ENCODE measurements at places on chromosomes 13 and 19. TPM values are rescaled to one million over a fixed set of nuclear protein-coding genes. Genes with fewer than 3 reads are reported as not detected.

Gene KLK13
- not detected for total RNA-seq

Gene CDX2
- not detected for total RNA-seq

Gene SLC7A1
- 7.3 TPM for total RNA-seq

Gene RETN
- not detected for total RNA-seq

Gene ZNF285
- 1.1 TPM for total RNA-seq

Gene OR10H4
- not detected for total RNA-seq

Gene ZNF284
- 2.4 TPM for total RNA-seq

Gene SLC44A2
- 54.1 TPM for total RNA-seq

Gene ETV2
- not detected for total RNA-seq

Gene RYR1
- 2.6 TPM for total RNA-seq

Gene SIAH3
- not detected for total RNA-seq

Gene SHISA7
- not detected for total RNA-seq

Gene PGLYRP1
- total RNA-seq, result not detected

Gene ZNF558
- total RNA-seq, result 27.3 TPM

Gene CILP2
- not detected for total RNA-seq

Gene RASIP1
- total RNA-seq, result 4.1 TPM

Gene KIR2DL1
- not detected for total RNA-seq

Gene OR4F17
- not detected for total RNA-seq

Gene FLT1
- 89.5 TPM for total RNA-seq

Gene LIN7B
- 9.0 TPM for total RNA-seq

Gene KL
- 11.9 TPM for total RNA-seq

Gene NPAS1
- not detected for total RNA-seq

Gene KLK4
- not detected for total RNA-seq

Gene LSR
- 4.7 TPM for total RNA-seq

Gene FCAR
- not detected for total RNA-seq

Gene ZNF225
- total RNA-seq, result 3.3 TPM

Gene PEG3
- total RNA-seq, result 12.7 TPM

Gene NPHS1
- total RNA-seq, result not detected

Gene ACER1
- total RNA-seq, result not detected

Gene LIM2
- total RNA-seq, result not detected

Gene TMC4
- total RNA-seq, result 0.17 TPM

Gene MYPOP
- 2.8 TPM for total RNA-seq

Gene COL5A3
- 79.1 TPM for total RNA-seq

Gene FBN3
- total RNA-seq, result not detected

Gene ZSCAN4
- total RNA-seq, result not detected

Gene SPC24
- total RNA-seq, result 3.5 TPM

Gene ZNF615
- total RNA-seq, result 16.6 TPM

Gene FGF21
- not detected for total RNA-seq

Gene DNAJB1
- total RNA-seq, result 104 TPM

Gene MLNR
- total RNA-seq, result not detected

Gene FCHO1
- 2.1 TPM for total RNA-seq

Gene VSTM1
- not detected for total RNA-seq

Gene ZNF582
- total RNA-seq, result 3.5 TPM

Gene SIGLEC9
- 34.7 TPM for total RNA-seq

Gene F2RL3
- total RNA-seq, result 24.1 TPM

Gene CCDC70
- total RNA-seq, result not detected

Gene HSD17B14
- 12.8 TPM for total RNA-seq

Gene ZNF536
- total RNA-seq, result under 0.01 TPM

Gene ZNF726
- 1.3 TPM for total RNA-seq

Gene ATXN8OS
- not detected for total RNA-seq

Gene APOC1
- 64.2 TPM for total RNA-seq

Gene SCN1B
- total RNA-seq, result 18.1 TPM

Gene C19orf73
- 1.5 TPM for total RNA-seq

Gene PIAS4
- 50.4 TPM for total RNA-seq

Gene CRB3
- not detected for total RNA-seq

Measured in subcutaneous adipose tissue (tissue), 4 donors.